ENCODE measurements at places on chromosomes 7 and 10.

DNA sequence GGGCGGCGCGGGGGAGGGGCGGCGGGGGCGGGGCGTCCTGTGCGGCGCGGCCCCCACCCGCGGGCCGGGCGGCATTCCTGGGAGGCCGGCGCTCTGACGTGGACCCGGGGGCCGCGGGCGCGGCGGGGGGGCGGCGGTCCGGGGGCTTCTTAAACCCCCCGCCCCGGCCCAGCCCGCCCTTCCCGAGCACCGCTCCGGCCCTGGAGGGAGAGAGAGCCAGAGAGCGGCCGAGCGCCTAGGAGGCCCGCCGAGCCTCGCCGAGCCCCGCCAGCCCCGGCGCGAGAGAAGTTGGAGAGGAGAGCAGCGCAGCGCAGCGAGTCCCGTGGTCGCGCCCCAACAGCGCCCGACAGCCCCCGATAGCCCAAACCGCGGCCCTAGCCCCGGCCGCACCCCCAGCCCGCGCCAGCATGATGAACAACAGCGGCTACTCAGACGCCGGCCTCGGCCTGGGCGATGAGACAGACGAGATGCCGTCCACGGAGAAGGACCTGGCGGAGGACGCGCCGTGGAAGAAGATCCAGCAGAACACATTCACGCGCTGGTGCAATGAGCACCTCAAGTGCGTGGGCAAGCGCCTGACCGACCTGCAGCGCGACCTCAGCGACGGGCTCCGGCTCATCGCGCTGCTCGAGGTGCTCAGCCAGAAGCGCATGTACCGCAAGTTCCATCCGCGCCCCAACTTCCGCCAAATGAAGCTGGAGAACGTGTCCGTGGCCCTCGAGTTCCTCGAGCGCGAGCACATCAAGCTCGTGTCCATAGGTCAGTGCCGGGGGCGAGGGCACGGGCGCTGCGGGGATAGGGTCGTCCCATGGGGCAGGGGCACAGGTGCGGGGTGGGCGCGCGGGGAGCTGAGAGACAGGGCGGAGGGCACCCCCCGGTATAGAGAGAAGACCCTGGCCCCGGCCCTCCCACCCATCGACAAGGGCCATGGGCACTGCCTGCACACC, at the start of gene FLNC:
FLNC (plus strand) TSS at position 176 of the 947 bp plus-strand sequence; CDS start at position 408, 232 bp downstream.
- DNase-seq: peak; percentile 38

GRCh38 chr10:114720685-114721278, 62.7 kb upstream of the ABLIM1 start:
- no peak for DNase-seq

GRCh38 chr10:137031-137430, 1.8 kb downstream of the ZMYND11 start:
- peak; percentile 46 for DNase-seq

- DNase-seq: no peak
Measured at GRCh38 chr7:38629651-38630510, 1.3 kb downstream of the AMPH start.

- no peak for DNase-seq
Measured at GRCh38 chr10:106399112-106399511, 765.4 kb downstream of the SORCS1 start.

DNA sequence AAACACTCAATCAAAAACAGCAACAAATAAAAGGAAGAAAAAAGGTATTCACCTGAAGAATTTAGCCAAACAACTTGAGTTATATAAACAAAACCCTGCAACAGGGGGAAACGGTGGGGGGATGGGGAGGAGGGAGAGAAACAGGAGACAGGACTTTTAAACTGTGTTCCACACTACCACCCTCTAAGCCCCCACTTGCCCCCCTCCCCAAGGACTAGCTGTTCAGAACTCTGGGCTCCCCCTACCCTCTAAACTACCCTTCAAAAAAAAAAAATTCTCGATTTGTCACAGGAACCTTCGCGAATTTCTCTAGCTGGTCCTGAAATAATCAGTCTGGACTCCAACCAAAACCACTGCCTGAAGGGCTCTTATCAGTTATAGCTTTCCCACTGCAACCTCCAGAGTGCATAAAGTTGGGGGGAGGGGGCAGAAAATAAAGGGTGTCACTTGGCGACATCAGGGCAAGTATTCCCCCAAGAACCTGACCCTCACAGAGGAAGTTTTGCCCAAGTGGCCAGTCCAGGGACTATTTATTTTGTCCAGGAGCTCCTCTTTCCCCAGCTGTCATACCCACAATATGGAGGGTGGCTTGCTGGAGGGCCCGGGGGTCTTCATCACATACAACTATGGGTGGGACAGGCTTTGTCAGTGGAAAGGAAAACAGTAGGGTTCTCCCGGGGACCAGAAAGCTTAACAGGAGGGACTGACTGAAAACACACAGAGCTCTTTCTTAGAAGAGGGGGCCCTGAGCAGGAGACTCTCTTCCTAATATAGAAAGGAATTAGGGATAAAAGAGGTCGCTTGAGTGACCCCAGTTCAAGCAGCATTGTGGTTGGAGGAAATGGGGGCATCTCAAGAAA, 1.3 kb downstream of the UBE2H start:
- no peak for DNase-seq

DNA sequence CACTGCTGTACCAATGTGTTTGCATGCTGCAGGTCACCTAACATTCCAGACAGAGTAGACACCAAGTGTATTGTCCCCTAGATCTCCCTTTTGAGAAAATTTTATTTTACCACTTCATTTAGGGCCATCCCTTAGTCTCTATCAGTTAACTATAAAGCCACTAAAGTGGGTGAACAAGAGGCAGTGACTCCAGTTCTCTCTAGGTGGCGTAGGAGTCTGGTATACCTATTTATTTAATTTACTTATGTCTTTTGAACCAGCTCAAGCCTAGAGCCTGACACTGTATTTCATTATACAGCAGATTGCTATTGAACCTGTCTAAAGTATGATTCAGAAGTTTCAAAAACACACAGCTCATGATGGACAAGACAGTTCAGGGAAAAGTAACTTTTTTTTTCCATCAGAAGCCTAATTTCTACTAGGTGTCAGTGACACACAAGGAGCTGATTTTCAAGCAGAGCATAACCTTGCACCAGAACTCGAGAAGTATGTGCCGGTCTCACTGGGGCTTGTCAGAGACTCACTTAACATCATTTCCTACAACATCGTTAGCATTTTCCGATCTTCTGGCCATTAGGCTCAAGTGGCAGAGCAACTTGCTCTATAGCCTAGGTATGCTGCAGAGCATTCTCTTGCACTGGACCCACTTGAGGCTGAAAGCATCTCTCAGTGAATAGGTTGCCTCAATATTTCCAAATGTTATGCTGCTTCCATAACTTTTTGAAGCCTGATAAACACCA, 175.4 kb downstream of the CDC14C start:
- no peak for DNase-seq

DNA sequence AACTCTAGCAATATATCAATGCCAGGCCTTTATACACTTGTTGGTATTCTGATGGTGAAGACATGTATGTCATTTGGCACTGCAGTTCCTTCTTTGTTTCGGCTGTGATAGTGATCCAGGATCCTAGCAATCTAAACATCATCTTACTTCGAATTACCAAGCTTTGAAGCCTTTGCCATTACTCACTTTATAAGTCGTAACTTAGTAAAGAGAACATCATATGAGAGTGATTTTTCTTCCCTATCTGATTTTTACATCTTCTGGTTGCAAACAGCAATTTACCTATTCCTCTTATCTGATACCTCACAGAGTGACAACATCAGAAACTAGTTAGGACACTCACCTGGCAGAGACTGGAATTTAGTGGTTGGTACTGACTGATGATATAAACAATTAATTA, 7.6 kb upstream of the BPGM start:
- no peak for DNase-seq

DNA sequence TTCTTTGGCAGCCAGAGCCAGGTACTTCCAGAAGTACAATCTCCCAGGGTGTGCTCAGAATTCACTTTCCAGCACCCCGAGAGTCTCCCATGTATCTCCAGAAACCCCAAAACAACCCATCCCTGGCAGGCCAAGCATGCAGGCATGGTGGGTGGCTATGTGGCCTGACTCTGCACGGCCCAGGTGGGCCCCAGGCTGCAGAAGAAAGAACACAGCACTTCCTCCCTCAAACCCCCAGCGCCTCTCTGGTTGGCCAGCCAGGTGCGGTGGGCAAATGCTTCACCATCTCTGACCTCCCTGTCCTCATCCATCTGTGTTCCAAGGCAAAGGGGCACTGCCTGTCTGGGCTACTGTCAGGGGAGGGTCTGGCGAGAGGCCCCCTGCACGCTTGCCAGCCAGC, 100.3 kb downstream of the MKI67 start:
- no peak for DNase-seq

DNA sequence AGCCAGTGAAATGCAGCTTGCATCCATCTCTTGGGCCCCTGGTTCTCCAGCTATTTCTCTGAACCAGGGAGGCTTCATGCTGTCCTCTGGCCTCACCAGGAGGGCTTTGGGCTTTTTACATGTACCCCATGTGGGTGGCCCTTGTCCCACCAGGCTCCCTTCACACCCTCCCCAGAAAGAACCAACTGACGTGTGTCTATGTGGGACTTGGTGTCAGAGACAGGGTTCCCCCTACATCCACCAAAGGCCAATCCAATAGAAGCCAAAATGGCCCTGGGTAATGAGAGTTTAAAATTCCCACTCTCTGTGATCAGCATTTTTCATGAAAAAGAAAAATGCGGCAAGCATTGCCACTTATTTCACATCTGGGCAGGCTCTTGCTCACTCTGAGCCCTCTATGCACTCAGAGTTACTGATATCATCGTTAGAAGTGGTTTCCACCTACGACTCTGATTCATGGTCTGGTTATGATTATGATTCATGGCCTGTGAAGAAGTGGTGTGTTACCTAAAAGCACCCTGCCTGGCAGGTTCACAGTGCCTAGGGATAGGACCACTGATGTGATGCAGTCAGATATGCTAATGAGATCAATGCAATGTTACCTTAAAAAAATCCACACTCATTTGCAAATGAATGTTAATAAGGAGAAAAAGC, 133.5 kb downstream of the BUB3 start:
- DNase-seq: peak; percentile 1

DNA sequence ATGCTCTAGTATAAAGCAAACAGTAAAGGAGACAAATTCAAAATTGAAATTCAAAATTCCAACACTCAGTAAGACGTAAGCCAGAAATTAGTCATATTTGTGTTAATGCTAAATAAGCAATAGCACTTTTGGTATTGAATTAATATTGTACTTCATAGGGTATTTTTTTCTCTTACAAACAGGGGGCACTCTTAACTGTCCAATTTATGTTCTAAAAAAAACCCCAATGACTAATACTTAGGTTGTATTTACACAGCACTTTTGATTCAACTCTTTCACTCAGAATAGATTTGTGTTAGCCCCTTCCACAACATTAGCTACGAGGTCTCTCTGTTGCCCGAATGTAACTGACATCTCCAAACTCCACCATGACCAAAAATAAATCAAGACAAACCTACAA, 284.9 kb upstream of the COBL start:
- DNase-seq: no peak

GRCh38 chr10:30736685-30737232, 107.2 kb upstream of the LYZL2 start:
- DNase-seq: peak; percentile 49

DNA sequence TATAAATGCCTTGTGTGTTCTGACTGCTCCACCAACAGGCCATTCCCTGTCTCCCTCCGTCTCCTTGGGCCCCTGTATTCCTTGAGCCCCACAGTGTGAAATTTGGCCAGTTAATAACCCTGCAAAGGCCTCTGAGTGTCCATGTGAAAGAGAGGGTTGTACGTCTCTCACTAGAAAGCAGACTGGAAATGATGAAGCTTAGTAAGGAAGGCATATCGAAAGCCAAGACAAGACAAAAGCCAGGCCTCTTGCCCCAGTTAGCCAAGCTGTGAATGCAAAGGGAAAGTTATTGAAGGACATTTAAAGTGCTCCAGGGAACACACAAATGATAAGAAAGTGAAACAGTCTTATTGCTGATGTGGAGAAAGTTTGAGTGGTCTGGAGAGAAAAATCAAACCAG, 680.2 kb downstream of the SDK1 start:
- no peak for DNase-seq

- DNase-seq: peak; percentile 28
Measured at GRCh38 chr10:69968830-69969229, 83.8 kb upstream of the MACROH2A2 start.

DNA sequence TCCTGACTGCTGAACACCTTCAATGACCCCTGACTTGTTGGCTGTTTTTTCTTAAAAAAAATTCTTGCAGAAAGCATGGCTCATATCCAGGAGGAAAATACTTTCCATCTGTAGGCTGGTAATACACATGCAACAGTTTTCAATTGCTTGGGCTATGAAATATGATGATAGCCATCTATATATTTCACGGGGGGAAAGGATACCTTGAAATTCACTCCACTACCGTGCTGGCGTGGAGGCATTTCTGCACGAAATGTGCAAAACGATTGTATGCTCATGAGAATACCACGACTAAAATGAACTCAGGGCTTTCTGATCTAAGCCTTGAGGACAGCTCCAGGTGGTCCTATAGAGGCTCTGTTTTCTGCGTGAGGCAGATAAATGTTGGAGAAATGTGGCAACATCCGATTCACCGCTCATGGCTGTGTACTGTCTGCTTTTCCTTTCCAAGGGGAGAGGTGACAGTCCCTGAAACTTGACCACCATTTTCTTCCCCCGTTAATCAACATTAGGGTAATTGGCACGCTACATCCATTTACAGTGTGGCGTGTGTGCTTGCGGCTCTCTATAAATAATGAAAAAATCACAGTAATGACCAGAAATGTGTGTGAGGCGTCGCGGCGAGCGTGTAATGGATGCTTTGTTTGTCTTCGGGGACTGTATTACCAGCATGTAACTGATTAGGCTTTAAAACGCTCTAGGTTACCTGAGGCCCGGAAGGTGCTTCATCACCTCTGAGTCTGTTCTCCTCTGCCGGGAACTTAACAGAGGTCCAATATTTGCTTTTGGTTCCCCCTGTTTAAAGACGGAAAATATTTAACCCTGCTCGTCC, 12.8 kb upstream of the CARD11 start:
- no peak for DNase-seq

GRCh38 chr10:121645696-121646095, 47.5 kb upstream of the FGFR2 start:
- DNase-seq: no peak

GRCh38 chr10:48802611-48803071, 118.0 kb downstream of the WDFY4 start:
- DNase-seq: no peak
